Activated T-helper 1 cell treated with Interleukin-2 at 50 U/mL for 16 hours (primary cell): ENCODE measurements at places on chromosomes 16 and 17.

GRCh38 chr17:77825621-77826020, 132.9 kb upstream of the TNRC6C start:
- DNase-seq, result no peak

- DNase-seq, result no peak
Observed at GRCh38 chr17:10777131-10777807, 26.6 kb downstream of the TMEM238L start.

DNA sequence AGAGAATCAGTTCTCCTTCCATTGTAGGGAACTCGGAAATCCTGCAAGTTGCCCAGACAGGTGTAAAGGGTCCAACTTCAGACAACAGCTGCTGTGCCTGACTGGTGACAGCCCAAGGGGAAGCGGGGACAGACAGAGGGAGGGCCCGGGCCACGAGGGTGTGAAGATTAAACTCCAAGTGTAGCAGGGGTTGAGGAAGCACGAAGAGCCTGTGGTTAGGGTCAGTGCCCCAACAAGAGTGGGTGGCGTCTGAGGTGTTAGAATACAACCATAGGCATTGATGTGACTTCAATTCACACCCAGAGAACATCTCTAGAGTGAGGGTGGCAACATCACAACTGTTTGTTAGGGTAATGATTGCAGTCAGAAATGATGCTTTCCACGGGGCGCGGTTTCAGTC, 39.1 kb downstream of the ASPA start:
- no peak for DNase-seq

DNA sequence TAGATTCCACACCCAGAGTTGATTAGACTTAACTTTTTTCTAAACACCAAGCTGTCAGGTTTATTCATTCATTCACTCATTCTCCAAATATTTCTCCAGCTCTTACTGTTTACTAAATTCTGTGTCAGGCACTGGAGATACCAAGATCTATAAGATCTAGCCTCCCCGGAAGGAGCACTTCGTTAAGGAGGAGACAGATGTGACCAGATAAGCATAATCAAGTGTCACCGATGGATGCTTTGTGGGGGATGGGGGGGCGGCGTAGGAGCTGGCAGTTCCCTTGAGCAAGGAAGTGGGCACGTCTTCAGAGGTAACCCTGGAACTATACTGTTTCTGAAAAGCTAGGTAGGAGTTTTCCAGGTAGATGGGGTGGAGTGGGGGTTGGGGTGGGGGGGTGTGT, 3.8 kb upstream of the RPL26 start:
- no peak for DNase-seq

GRCh38 chr17:69547947-69548346, 133.4 kb downstream of the MAP2K6 start:
- DNase-seq, result no peak

GRCh38 chr16:11128211-11129141, 127.5 kb downstream of the SOCS1 start:
- no peak for DNase-seq

DNA sequence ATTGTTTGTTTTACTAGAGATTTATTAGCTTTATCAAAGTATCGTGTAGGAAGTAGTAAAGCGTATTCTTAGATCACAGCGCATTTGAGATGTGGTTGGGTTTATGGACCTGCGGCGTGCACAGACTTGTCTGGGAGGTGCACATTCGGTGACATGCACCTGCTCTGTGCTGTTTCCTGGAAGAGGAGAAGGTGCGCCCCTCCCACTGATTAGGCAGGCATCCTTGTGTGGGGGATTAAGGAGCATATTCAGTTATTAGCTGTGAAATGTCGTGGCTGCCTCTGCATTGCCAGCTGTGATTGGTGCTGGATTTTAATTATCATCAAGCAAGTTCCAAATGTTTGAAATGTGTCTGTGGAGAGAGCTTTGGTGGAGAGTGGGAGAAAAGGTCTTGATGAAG, 903.8 kb upstream of the RBFOX1 start:
- no peak for DNase-seq
